ENCODE measurements at places on chromosomes 4 and X. TPM values are rescaled to one million over a fixed set of nuclear protein-coding genes. Genes with fewer than 3 reads are reported as not detected.
A peak's percentile ranks its signal among the peaks of the same experiment; 100 is the strongest.

CLRN2 gene
- not detected for total RNA-seq

BBS12 gene
- 3.8 TPM for total RNA-seq

DSPP gene
- not detected for total RNA-seq

F8A2 gene
- total RNA-seq: not detected

S100P gene
- 2.1 TPM for total RNA-seq

CXCL9 gene
- 0.14 TPM for total RNA-seq

MAP9 gene
- 6.9 TPM for total RNA-seq

SYTL5 gene
- total RNA-seq: not detected

PPP1R2C gene
- not detected for total RNA-seq

DNA sequence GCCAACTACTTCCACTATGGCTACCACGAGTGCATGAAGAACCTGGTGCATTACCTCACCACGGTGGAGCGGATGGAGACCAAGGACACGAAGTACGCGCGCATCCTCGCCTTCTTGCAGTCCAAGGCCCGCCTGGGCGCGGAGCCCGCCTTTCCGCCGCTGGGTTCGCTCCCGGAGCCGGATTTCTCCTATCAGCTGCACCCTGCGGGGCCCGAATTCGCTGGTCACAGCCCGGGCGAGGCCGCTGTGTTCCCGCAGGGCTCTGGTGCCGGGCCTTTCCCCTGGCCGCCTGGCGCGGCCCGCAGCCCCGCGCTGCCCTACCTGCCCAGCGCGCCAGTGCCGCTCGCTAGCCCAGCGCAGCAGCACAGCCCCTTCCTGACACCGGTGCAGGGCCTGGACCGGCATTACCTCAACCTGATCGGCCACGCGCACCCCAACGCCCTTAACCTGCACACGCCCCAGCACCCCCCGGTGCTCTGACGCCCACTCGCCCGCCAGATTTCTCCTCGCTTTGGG, 2.1 kb downstream of the HELT start:
- peaks cover 86% of the 10 kb centered on the region for H3K27me3 ChIP-seq
- peaks cover 3% of the 10 kb centered on the region for H3K36me3 ChIP-seq
- peaks cover 5% of the 10 kb centered on the region for H3K4me1 ChIP-seq
- no peak for DNase-seq

- no peak for DNase-seq
- H3K27ac ChIP-seq: no peak overlapping the region
- H3K27me3 ChIP-seq: no peaks in the 10 kb centered on the region
- H3K4me1 ChIP-seq: no peaks in the 10 kb centered on the region
These were observed 856.4 kb upstream of the INTU start for GRCh38 chr4:126776361-126776760.

GRCh38 chrX:51889851-51890250, 3.6 kb upstream of the MAGED1 start:
- no peak overlapping the region for H3K4me3 ChIP-seq
- no peaks in the 10 kb centered on the region for H3K27me3 ChIP-seq
- no peak overlapping the region for H3K27ac ChIP-seq
- no peak for DNase-seq

DNA sequence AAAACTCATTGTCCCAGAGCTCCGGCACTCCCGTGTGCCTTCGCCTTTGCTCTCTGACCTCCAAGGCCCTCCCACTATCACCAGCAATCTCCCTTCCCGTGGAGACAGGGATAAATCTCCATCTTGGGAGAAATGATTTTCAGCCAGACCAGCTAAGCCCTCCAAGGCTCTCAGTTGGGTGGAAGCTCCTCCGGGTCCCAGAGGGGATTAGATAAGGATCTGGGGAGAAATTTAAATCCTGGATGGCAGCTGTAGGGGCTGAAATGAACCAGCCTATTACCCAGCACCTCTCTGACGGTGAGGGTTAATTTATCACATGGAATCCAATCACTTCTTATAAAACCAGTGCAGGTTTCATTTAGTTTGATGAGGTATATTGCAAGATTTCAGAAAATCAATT, 366.2 kb downstream of the FBXW7 start:
- H3K36me3 ChIP-seq: no peaks in the 10 kb centered on the region
- DNase-seq: no peak
- H3K27me3 ChIP-seq: peaks cover 3% of the 10 kb centered on the region

DNA sequence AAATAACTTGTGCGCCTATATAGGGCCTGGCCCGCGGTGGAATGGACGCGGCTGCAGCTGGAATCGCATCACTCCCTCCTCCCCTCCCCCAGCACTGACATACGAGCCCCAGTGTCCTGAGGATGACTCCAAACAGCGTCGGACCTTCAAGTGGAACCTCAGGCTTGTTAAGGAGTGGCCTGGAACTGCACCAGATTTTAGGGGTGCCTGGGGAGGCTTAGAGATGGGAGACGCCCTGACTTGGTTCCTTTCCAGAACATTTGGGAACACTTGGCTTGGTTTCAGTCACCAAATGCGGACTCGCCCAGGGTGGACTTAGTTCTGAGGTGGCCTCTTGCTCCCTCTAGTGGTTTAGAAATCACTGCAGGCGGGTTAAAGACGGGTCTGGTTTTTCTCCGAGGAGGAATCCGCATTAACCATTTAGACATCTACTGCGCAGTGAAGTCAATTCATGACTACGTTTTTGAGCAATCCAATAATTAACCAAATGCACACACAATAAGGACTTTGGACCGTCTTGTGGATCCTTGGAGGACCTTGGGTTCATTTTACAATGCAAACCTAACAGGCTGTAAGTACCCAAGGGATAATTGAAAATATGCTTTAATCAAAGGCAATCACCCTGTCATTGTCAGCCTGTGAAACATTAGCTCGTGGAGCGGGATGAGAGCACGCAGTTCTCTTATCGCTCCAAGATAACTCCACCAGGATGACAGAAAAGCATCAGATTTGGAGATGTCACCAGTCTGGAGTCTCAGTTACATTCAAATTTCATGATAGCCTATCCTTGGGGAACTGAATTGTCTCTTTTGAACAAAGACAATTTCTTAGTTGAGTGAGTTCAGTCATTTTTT, 11.2 kb upstream of the PDGFRA start:
- H3K36me3 ChIP-seq: no peaks in the 10 kb centered on the region
- peaks cover 26% of the 10 kb centered on the region for H3K27me3 ChIP-seq
- H3K4me3 ChIP-seq: peak overlapping the region; percentile 49
- no peak overlapping the region for H3K27ac ChIP-seq
- peaks cover 4% of the 10 kb centered on the region for H3K4me1 ChIP-seq
- peak; percentile 87 for DNase-seq

GRCh38 chr4:78603384-78603783, 51.8 kb downstream of the ANXA3 start:
- no peaks in the 10 kb centered on the region for H3K4me1 ChIP-seq
- no peak for DNase-seq
- no peak overlapping the region for H3K4me3 ChIP-seq
- H3K27me3 ChIP-seq: peaks cover 3% of the 10 kb centered on the region

GRCh38 chrX:123720486-123720885, 12.4 kb downstream of the THOC2 start:
- no peaks in the 10 kb centered on the region for H3K27me3 ChIP-seq
- no peak for DNase-seq
- H3K4me1 ChIP-seq: peaks cover 5% of the 10 kb centered on the region
- H3K36me3 ChIP-seq: peaks cover 21% of the 10 kb centered on the region

- no peaks in the 10 kb centered on the region for H3K36me3 ChIP-seq
- H3K27me3 ChIP-seq: peaks cover 5% of the 10 kb centered on the region
- no peak overlapping the region for H3K4me3 ChIP-seq
- no peak for DNase-seq
These were observed 42.9 kb downstream of the F8 start for GRCh38 chrX:154979629-154980028.

- no peak overlapping the region for H3K4me3 ChIP-seq
- peaks cover 4% of the 10 kb centered on the region for H3K4me1 ChIP-seq
- DNase-seq: no peak
- no peak overlapping the region for H3K27ac ChIP-seq
- peaks cover 33% of the 10 kb centered on the region for H3K27me3 ChIP-seq
- no peaks in the 10 kb centered on the region for H3K36me3 ChIP-seq
These were observed 1.9 kb upstream of the SMARCA1 start for GRCh38 chrX:129525162-129525561.

GRCh38 chrX:4809571-4809970, 1096.1 kb upstream of the PRKX start:
- H3K27ac ChIP-seq: no peak overlapping the region
- no peaks in the 10 kb centered on the region for H3K4me1 ChIP-seq
- no peaks in the 10 kb centered on the region for H3K36me3 ChIP-seq
- H3K27me3 ChIP-seq: no peaks in the 10 kb centered on the region
- no peak overlapping the region for H3K4me3 ChIP-seq

DNA sequence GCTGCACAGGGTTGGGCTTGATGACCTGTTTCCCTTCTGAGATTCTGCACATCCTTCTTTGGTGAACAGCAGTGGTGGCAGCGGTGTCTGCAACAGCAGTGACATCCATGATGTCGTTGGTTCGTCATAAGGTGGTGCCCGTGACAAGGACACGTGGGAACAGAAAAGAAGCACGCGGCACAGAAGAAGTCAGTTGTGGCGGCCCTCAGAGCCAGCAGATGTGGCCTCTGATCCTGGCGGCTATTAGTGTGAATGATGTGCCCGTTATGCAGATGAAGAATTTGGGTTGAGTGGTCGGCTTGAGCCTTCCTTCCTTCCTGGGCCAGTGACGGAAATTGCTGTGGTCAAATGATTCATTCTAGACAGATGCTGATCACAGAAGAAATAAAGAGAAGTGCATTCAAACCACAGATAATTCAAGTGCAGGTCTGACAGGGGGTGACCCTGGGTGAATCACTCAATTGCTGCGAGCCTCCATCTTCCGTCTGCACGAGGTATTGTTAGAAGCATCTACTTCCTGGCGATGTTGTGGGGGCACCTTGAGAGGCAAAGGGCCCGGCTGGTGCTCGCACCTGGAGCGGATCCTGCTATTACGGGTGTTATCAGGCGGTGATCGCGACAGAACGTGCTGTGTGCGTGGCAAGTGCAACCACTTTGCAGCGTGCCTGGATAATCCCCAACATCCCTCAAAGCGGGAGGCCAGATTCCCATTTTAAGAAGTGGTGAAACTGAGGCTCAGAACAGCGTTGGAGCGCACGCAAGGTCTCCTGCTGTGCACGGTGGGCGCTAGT, 215.2 kb upstream of the PSAPL1 start:
- no peaks in the 10 kb centered on the region for H3K27me3 ChIP-seq
- H3K4me3 ChIP-seq: peak overlapping the region; percentile 24
- H3K36me3 ChIP-seq: no peaks in the 10 kb centered on the region
- peak; percentile 82 for DNase-seq

GRCh38 chrX:40103565-40104323, 6.0 kb upstream of the BCOR start:
- peaks cover 14% of the 10 kb centered on the region for H3K4me1 ChIP-seq
- H3K36me3 ChIP-seq: no peaks in the 10 kb centered on the region
- DNase-seq: no peak

- H3K4me1 ChIP-seq: no peaks in the 10 kb centered on the region
- no peak overlapping the region for H3K27ac ChIP-seq
- no peak overlapping the region for H3K4me3 ChIP-seq
- DNase-seq: no peak
- H3K27me3 ChIP-seq: no peaks in the 10 kb centered on the region
These were observed 23.4 kb downstream of the INTU start for GRCh38 chr4:127656047-127656680.

DNA sequence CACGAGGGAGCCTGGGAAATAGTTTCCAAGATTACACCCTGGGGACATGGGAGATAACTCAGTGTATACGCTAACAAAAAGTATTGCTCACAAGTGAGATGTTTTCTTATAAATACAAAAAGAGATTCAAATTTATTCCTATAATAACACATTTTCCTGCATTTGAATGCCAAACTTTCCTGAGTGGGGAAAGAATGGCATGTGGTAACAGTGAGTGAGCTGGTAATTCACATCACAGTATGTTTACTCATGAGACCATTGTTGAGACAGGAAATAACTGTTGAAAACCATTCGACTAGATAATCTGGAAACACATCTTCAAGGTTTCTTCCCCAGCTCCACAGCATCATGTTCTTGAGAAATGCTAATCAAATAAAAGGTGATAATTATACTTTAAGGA, 109.1 kb downstream of the TASL start:
- DNase-seq: no peak
- H3K36me3 ChIP-seq: no peaks in the 10 kb centered on the region
- H3K4me3 ChIP-seq: no peak overlapping the region
- no peak overlapping the region for H3K27ac ChIP-seq
- no peaks in the 10 kb centered on the region for H3K4me1 ChIP-seq
- H3K27me3 ChIP-seq: no peaks in the 10 kb centered on the region

DNA sequence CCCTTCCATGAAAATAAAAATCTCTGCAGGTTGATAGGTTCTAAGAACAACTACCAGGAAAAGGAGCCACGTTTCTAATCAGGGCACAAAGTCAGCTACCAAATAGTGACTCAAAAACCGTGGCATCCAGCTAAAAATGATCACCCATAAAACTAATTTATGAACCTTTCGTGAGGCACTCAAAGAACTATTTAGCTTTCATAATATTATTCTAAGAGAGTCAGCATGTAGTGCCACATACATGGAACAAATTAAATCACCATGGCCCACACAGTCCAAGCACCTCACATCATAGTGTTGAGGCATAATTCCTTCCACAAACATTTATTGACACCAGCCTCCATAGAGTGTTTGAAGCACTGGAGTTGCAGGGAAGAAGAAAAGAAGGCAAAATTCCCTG, 252.0 kb upstream of the PPARGC1A start:
- H3K4me3 ChIP-seq: no peak overlapping the region
- H3K27ac ChIP-seq: no peak overlapping the region
- H3K36me3 ChIP-seq: no peaks in the 10 kb centered on the region
- no peaks in the 10 kb centered on the region for H3K27me3 ChIP-seq
- DNase-seq: no peak

GRCh38 chrX:30653415-30654131, at the start of gene GK:
TSS of gene GK (plus strand) at chrX:30653423. CDS start at chrX:30653538, 115 bp downstream.
- peak within 1 kb of the TSS; percentile 99 for H3K27ac ChIP-seq
- H3K27me3 ChIP-seq: no peaks in the 10 kb centered on the region
- peaks cover 22% of the 10 kb centered on the region for H3K36me3 ChIP-seq
- no peak for DNase-seq
- peak within 1 kb of the TSS; percentile 92 for H3K4me3 ChIP-seq
- H3K4me1 ChIP-seq: peaks cover 35% of the 10 kb centered on the region

DNA sequence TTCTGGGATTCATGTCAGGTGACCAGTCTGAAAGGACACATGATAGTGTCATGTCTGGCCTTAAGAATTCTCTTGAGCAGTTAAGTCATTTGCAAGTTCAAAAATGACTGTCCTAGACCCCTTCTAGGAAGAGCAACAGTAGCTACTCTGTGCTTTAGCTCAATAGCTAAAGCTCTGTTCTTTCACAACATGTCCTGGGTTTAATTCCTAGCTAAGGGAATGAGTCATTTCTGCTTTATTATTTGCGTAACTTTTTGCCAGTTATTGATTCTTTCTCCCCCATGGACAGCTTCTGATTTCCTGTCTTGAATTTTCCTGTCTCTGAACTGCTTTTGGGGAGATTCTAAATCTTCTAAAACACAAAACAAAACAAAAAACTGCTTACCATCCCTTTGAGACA, 1055.8 kb upstream of the DIAPH2 start:
- H3K27me3 ChIP-seq: no peaks in the 10 kb centered on the region
- H3K27ac ChIP-seq: no peak overlapping the region
- H3K4me1 ChIP-seq: no peaks in the 10 kb centered on the region
